Right renal cortex interstitium (tissue), 3 donors: ENCODE measurements at places on chromosomes 3 and 15. TPM values are rescaled to one million over a fixed set of nuclear protein-coding genes. Genes with fewer than 3 reads are reported as not detected.

The FBXL22 gene
- polyA plus RNA-seq: 1.6 TPM

The ZWILCH gene
- 21.2 TPM for polyA plus RNA-seq

The ASB14 gene
- polyA plus RNA-seq: 0.67 TPM

The GUCA1C gene
- polyA plus RNA-seq: 0.64 TPM

The PHC3 gene
- polyA plus RNA-seq: 24.9 TPM

The GOLGA8N gene
- polyA plus RNA-seq: 14.9 TPM

The ZBBX gene
- 4.8 TPM for polyA plus RNA-seq

The ADAMTS9 gene
- 138 TPM for polyA plus RNA-seq

The SRGAP3 gene
- polyA plus RNA-seq: 15.8 TPM

The NTRK3 gene
- 10.9 TPM for polyA plus RNA-seq

The RBM15B gene
- polyA plus RNA-seq: 40.7 TPM

The CYB561D2 gene
- polyA plus RNA-seq: 16.7 TPM

The ANKRD63 gene
- polyA plus RNA-seq: 0.18 TPM

The ARPIN gene
- 28.5 TPM for polyA plus RNA-seq

The GOLGA6A gene
- polyA plus RNA-seq: 0.36 TPM

The BOC gene
- 18.9 TPM for polyA plus RNA-seq

The CCDC54 gene
- 0.14 TPM for polyA plus RNA-seq

The POC1A gene
- 8.1 TPM for polyA plus RNA-seq
